ENCODE measurements at places on chromosomes 11 and 22.

DNA sequence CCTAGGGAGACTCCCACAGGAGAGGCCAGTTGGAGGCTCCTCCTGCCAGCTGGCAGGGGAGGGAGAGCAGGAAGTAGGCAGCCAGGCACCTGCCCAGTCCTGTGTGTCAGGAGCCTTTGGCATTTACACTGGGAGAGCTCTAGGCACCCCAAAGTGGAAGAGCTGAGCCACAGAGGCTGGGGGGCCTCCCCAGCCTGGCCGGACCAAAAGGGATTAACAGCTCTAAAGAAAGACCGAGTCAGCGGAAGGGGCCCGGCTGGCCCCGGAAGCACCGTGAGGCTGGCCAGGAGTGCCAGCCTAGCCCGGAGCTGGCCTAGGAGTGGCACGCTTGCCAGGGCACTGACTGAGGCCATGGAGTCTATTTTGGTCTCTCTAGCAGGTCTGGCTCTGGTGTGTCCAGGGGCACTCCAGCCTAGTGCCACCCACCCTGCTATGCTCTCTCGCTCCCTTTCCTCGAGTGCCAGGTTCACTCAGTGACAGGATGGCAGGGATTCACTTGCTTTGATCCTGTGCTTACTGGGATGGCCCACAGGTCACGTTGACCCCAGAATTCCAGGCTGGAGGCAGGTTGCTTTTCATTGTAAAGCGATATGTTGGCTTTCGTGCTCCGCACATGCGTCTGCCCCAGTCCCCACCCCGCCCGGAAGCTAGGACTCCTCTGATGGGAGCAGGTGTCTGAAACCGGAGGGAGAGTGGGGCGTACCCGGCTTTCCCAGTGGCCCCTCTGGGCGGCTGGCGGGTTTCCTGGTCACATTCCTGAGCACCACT is 3.3 kb upstream of the KMT5B start:
- H3K36me3 ChIP-seq: no peaks in the 10 kb centered on the region
- H3K4me3 ChIP-seq: no peak overlapping the region
- H3K27ac ChIP-seq: no peak overlapping the region
- H3K27me3 ChIP-seq: peaks cover 11% of the 10 kb centered on the region
- DNase-seq: no peak
- H3K4me1 ChIP-seq: peaks cover 11% of the 10 kb centered on the region

DNA sequence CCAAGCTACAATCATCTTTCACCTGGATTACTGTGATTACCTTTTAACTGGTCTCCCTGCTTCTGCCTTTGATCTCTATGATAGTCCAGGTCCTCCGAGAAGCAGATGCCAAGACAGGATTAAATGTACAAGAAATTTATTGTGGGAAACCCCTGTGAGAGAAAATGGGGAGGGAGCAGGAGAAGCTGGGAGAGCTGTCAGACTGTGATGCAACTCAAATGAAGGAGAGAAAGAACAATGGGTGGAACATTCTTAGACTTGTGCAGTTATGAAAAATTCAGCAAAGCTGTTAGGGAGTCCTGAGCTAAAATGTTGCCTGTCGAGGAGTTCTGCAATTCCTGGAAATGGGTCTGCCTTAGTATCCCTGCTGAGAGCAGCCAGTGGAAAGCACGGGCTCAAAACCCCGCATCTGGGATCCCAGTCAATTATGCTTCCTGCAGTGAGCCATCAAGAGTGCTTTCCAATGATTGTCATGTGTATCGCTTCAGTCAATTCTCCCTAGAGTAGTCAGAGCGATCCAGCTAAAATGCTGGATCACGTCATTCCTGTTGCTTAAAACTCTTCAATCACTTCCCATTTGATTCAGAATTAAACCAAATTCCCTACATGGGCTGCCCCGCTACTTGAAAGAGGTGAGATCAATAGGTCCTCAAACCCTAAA is 16.5 kb upstream of the CSTF3 start:
- no peak for DNase-seq
- H3K4me3 ChIP-seq: no peak overlapping the region
- peaks cover 2% of the 10 kb centered on the region for H3K27me3 ChIP-seq
- H3K36me3 ChIP-seq: peaks cover 7% of the 10 kb centered on the region
- H3K27ac ChIP-seq: peak overlapping the region; percentile 20

DNA sequence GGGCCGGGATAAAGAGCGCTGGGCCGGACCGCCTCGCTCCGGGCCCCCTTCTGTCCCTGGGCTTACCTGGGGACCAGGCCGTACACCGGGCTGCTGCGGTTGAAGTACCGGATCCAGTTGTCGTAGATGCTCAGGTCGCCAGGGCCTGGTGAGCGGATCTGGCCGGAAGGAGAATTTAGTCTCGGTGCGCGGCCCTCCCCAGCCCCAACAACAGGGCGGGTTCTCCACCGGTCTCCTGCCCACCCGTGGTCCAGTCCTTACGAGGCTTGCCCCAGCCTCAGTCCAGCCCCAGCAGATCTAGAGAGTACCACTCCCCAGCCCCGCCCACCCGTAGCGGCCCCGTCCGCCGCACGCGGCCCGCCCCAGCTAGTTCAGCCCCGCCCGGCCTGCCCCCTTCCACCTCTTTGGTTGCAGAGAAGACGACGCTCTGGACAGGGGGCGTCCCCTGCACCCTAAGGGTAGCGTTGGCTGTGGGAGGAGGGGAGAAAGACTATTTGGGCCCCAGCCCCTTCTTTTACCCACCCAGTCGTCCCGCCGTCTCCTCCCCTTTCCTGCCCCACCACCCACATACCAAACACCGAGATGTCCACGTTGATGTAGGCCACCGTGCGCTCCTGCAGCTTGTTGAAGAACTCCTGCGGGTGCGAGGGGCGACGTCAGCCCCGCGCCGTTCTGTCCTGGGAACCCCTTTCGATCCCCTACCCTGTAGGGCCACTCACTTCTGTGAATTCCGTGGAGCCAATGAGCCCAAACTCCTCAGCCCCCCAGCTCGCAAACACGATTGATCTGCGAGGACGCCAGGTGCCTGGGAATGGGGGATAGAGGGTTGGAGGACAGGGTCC is 6.8 kb downstream of the SAC3D1 start:
- H3K36me3 ChIP-seq: peaks cover 6% of the 10 kb centered on the region
- H3K4me1 ChIP-seq: no peaks in the 10 kb centered on the region
- no peak for DNase-seq
- H3K27me3 ChIP-seq: peaks cover 4% of the 10 kb centered on the region

GRCh38 chr22:48873191-48873520 is 954.5 kb downstream of the BRD1 start:
- peaks cover 9% of the 10 kb centered on the region for H3K27me3 ChIP-seq
- H3K4me3 ChIP-seq: no peak overlapping the region
